ENCODE measurements at places on chromosomes 2 and 18. TPM values are rescaled to one million over a fixed set of nuclear protein-coding genes. Genes with fewer than 3 reads are reported as not detected.

GRCh38 chr2:67459761-67460160, 62.6 kb downstream of the ETAA1 start:
- H3K27me3 ChIP-seq: no peaks in the 10 kb centered on the region
- H3K27ac ChIP-seq: no peak overlapping the region

GRCh38 chr2:168210895-168211570, 36.4 kb downstream of the STK39 start:
- H3K36me3 ChIP-seq: no peaks in the 10 kb centered on the region
- H3K27ac ChIP-seq: 0 out of 2 replicates have a peak overlapping the region, but pooled peaks have one; percentile 1
- peaks cover 26% of the 10 kb centered on the region for H3K4me1 ChIP-seq
- peak overlapping the region; percentile 61 for H3K4me3 ChIP-seq
- peak; percentile 89 for DNase-seq
- H3K27me3 ChIP-seq: no peaks in the 10 kb centered on the region

The KYNU gene
- total RNA-seq: under 0.01 TPM

- H3K36me3 ChIP-seq: no peaks in the 10 kb centered on the region
- no peak overlapping the region for H3K4me3 ChIP-seq
- H3K27me3 ChIP-seq: no peaks in the 10 kb centered on the region
- DNase-seq: no peak
- H3K27ac ChIP-seq: no peak overlapping the region
- H3K4me1 ChIP-seq: no peaks in the 10 kb centered on the region
These were observed 45.6 kb downstream of the MEX3C start for GRCh38 chr18:51151568-51152511.

The ILKAP gene
- total RNA-seq: 11.9 TPM

DNA sequence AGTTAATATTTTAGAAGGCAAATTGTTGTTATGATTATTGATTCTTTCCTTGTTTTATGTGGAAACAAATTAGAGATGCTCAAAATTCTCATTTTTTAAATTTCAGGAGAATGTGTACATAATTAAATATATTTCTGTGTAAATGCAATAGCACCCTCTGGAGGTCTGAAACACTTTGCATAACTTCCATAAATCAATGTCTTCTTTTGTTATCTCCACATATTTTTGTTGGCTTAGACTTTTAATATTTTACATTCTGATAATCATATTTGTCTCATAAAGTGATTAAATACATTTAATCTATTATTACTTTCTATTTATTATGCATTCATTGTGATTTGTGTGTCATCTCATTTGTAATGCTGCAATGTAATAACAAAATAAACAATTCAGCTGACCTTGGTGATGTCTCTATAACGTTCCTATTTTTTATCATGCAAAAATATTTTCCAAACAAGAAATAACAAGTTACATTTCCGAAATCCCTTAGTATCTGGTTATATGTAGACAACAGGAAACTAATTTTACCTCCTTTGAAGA, 201.8 kb upstream of the GALNT5 start:
- H3K4me1 ChIP-seq: peaks cover 37% of the 10 kb centered on the region
- no peaks in the 10 kb centered on the region for H3K27me3 ChIP-seq
- no peaks in the 10 kb centered on the region for H3K36me3 ChIP-seq
- H3K4me3 ChIP-seq: peak overlapping the region; percentile 55
- DNase-seq: peak; percentile 54

DNA sequence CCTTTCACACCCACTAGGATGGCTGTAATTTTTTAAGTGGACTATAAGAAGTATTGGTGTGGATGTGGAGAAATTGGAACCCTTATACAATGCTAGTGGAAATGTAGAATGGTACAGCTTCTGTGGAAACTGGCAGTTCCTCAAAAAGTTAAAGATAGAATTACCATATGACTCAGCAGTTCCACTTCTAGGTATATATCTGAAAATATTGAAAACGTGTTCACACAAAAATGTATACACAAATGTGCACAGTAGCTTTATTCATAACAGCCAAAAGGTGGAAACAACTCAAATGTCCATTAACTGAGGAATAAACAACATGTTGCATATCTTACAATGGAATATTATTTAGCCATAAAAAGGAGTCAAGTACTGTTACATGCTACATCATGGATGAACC, 17.7 kb downstream of the TANK start:
- H3K27ac ChIP-seq: no peak overlapping the region
- H3K27me3 ChIP-seq: no peaks in the 10 kb centered on the region
- no peaks in the 10 kb centered on the region for H3K4me1 ChIP-seq
- no peak for DNase-seq

DNA sequence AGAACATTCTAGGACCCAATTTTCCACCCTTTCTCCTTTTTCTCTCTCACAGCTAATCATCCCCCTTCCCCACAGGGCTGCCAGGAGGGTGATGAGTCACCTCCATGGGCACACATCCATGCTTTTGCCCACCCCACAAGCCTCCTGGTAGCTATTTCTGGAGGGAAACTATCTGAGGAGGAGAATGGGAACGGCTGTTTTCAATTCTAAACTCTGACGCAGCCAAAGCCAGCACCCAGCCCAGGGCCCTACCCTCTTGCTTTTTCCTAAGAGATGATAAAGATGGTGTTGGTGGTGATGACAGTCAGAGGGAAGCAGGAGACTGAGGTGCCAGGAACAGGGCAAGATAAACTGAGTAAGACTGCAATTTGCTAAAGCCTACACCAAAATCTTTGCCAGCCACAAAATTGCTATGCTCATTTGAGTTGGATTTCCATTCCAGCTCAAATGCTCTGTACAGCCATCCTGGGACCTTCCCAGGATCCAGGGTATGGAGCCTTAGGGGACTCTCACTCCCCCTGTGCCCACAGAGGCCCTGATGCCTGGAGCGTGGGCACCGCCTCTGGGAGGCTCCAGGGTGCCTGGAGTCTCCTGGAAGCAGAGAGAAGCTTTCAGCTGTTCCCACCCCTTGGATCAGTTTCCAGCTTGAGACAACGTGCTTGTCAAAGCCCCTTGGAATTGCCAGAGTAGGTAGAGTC, 62.0 kb upstream of the FZD7 start:
- DNase-seq: peak; percentile 54
- peaks cover 11% of the 10 kb centered on the region for H3K4me1 ChIP-seq
- H3K36me3 ChIP-seq: no peaks in the 10 kb centered on the region
- H3K27ac ChIP-seq: no peak overlapping the region

DNA sequence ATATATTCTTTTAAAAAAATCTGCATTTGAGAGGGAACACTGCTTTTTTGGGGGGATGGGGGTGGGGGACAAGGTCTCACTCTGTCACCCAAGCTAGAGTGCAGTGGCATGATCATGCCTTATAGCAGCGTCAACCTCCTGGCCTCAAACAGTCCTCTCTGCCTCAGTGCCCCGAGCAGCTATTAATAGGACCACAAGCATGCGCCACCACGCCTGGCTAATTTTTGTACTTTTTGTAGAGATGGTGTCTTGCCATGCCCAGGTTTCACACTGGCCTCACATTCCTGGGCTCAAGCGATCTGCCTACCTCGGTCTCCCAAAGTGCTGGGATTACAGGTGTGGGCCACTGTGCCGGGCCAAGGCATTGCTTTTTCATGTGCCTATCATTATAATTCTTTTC, 154.2 kb downstream of the ATAD2B start:
- H3K36me3 ChIP-seq: peaks cover 19% of the 10 kb centered on the region
- H3K4me1 ChIP-seq: no peaks in the 10 kb centered on the region
- no peak overlapping the region for H3K27ac ChIP-seq

The SLC9A2 gene
- total RNA-seq: not detected

The ASB18 gene
- total RNA-seq: not detected

- no peak overlapping the region for H3K4me3 ChIP-seq
- no peak for DNase-seq
- peaks cover 17% of the 10 kb centered on the region for H3K36me3 ChIP-seq
- H3K27ac ChIP-seq: no peak overlapping the region
- no peaks in the 10 kb centered on the region for H3K4me1 ChIP-seq
- H3K27me3 ChIP-seq: no peaks in the 10 kb centered on the region
These were observed 136.8 kb downstream of the WDSUB1 start for GRCh38 chr2:159149747-159150146.

GRCh38 chr18:3119401-3120341, 100.1 kb downstream of the MYOM1 start:
- H3K4me1 ChIP-seq: no peaks in the 10 kb centered on the region
- no peaks in the 10 kb centered on the region for H3K36me3 ChIP-seq

The LTBP1 gene
- total RNA-seq: 198 TPM

The INSIG2 gene
- total RNA-seq: 21.0 TPM

GRCh38 chr2:119692954-119693353, 14.0 kb downstream of the TMEM177 start:
- no peak overlapping the region for H3K4me3 ChIP-seq
- no peak for DNase-seq
- no peak overlapping the region for H3K27ac ChIP-seq
- no peaks in the 10 kb centered on the region for H3K27me3 ChIP-seq

DNA sequence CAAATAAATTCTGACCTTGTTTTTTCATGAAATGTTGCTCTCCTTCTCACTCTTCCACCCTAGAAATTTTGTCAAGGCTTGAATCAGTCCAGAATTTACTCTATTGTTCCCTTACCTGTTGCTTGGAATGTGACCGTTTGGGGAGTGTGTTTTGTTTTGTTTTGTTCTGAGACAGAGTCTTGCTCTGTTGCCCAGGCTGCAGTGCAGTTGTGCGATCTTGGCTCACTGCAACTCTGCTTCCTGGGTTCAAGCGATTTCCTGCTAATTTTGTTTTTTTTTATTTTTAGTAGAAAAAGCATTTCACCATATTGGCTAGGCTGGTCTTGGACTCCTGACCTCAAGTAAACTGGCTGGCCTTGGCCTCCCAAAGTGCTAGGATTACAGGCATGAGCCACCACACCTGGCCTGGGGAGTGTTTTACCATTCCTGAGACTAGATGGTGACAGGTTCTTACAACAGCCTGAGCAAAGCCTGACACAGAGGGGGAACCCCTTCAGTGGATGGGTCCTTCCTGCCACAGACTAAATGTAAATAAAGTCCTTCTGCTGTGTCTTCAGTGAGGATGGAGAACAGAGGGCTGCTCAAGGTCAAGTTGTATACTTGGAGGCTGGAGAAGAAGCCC, 52.0 kb downstream of the HAUS1 start:
- no peak for DNase-seq
- H3K4me3 ChIP-seq: 0 out of 2 replicates have a peak overlapping the region, but pooled peaks have one; percentile 25
- H3K27me3 ChIP-seq: no peaks in the 10 kb centered on the region
- no peaks in the 10 kb centered on the region for H3K36me3 ChIP-seq
- H3K4me1 ChIP-seq: peaks cover 49% of the 10 kb centered on the region
- peak overlapping the region; percentile 51 for H3K27ac ChIP-seq

DNA sequence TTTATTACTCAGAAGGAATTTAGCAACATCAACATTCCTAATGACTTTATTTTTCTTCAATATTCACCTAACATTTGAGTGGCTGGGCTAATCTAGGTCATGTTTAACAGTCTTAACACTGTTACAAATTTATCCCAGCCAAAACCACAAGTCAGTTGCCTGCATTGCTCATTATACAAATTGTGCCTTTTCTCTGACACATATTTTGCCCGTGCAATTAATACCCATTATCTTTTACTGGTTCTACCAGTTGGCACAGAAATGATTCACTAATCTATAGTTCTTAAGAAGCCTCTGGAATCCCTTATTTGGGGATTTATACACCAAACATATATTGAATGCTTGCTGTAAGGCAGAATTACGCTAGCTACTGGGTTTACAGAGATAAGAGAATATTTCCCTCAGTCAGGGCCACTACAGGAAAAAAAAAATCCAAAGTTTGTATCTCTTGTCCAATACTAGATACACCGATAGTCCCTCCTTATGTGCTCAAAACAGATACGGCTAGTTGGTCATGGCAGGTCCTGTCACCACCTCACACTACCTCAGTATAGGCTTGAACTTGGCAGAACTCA, 46.3 kb downstream of the ZCCHC2 start:
- peaks cover 34% of the 10 kb centered on the region for H3K36me3 ChIP-seq
- no peak for DNase-seq
- H3K4me1 ChIP-seq: no peaks in the 10 kb centered on the region
